ENCODE measurements at places on chromosomes 3 and 15.

DNA sequence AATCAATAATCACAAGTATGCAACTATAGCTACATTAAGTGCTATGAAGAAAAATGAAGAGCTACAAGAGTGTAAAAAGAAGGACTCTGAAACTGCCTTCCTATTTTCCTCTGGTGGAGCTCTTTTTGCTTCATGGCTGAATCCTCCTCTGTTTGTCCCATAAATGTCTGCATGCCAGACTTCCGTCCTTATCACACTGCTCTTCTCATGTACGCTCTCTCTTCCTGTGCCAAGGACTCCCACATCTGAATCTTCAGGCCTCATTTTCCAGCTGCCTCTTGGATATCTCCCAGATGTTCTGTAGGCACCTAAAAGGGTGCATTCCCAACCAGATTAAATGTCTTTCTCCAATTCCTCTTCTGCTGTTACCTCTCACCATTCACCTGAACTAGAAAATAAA lies 123.7 kb downstream of the MECOM start:
- no peak for DNase-seq

- DNase-seq, result no peak
These were observed 121.7 kb downstream of the EDEM1 start for GRCh38 chr3:5309171-5309570.

DNA sequence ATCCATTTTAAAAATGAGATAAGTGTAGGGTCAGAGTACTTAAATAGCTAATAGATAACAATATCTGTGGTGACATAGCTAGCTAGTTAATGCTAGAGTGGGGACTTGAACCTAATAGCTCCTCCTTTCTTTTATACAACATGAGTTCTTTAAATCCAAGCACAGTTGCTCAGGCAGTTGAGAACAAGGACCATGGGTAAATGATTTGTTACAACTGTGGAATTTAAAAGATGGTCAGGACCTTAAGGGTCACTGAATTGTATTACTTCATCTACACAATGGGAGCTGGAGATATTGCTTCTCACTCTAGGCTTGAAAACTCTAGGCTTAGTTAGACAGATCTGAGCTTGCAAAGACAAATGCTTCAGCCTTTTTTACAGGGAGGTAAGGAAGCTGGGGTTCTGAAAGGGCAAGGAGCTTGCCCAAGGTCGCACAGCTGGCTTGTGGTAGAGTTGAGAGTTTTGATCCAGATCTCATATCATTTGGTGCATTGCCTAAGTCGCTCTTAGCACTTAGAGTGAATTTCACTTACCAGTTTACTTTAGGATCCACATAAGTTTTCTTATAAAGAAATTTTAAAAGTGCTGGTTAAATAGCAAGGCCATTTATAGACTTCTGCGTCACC lies 90.2 kb downstream of the EDEM1 start:
- DNase-seq, result no peak

DNA sequence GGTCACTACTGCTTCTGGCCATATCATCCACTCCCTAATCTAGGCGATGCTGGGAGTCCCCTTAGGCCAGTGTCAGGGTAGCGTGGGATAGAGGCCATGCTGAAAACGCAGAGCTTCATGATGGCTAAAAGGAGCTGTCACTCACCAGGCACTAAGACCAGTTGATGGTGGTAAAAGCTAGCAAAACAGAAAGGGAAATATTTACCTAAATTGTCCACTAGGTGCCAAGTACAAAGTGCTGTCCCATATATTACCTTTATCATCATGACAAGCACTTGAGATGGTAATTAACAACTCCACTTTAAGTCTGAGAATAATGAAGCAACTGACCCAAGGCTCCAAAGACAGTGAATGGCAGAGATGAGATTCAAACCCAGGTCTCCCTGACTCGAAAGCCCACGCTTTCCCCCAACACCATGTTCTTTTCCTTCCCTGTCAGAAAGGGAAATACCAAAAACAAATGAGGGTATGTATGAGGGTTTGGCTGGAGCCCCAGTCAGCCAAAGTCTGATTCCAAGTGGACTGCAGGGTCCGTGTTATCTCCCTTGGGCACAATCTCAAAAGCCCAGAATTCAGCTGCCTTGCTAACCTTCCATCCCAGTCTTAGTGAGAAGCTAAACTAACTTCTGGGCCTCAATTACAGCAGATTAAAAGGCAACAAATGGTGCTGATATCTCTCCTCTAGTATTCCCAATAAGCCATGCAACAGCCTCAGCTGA lies 84.7 kb downstream of the RBPMS2 start:
- no peak for DNase-seq

GRCh38 chr15:69662645-69663000 lies 210.0 kb downstream of the RPLP1 start:
- DNase-seq, result no peak

DNA sequence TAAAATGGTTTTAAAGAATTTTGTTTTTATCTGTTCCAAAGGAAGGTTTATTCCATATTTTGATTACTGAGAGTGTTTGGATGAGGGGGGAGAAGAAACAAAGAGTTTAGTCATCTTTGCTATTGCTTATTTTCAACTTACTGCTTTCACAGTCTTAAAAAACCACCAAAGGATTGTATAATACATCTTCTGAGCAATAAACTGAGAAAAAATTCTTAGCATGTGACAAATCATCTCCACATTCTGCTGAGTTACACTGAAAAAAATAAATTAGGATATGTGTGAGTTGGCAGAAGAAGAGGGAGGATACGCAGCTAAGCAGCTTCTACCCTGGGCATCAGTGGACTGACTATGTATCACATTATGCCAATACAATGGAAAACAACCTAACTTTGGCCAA lies 23.2 kb upstream of the ACTC1 start:
- DNase-seq, result no peak

DNA sequence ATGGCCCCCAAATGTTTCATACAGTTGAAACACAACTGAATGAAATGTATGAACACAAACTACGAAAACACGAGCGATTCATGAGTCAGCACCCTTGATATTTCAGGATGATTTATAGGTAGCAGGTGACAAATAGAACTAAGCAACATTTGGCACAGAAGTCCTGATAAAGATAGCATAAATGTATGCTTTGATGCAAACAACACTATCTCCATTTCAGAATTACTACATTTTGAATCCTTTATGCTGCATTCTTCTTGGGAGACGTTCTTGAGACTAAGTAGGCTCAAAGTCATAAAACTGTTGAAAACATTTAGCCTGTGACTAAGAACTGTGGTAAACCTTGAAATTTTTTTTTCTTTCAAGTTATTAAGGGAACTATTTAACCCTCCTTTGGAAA lies 200.3 kb upstream of the ICE2 start:
- DNase-seq, result no peak

DNA sequence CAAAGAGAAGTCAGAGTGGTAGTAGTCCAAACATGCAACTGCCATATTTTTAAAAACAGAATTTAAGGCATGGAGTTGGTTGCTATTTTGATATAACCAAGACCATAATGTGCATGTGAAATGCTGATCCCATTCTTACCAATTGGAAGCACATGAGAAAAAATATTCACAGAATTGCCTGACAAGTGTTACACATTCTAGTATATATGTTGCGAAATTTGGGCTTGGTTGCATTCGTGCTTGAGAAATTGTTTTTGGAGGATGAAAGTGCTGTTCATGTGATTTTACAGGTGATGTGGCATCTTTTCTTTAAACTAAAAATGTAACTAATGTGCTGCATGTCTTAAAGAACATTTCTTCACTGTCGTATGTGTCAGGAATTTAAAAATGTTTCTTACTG lies 199.7 kb downstream of the CHL1 start:
- DNase-seq, result no peak

GRCh38 chr15:73017987-73018386 lies 34.3 kb upstream of the NEO1 start:
- DNase-seq, result no peak

- no peak for DNase-seq
These were observed 32.5 kb downstream of the DMXL2 start for GRCh38 chr15:51589881-51590568.

DNA sequence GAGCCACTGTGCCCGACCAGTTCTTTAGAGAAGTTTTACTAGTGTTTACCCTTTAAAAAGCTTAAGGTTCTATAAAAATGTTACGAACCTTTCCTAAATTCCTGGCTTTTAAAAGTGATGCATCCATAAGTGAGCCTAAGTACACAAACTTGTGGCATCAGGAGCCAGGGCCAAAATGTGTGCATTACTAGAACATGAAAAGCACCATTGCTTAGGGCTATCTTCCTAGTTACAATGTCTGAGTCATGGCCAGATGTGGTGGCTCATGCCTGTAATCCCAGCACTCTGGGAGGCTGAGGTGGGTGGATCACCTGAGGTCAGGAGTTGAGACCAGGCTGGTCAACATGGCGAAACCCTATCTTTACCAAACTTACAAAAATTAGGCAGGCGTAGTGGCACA lies 39.9 kb downstream of the LEO1 start:
- no peak for DNase-seq

GRCh38 chr15:33378866-33379480 lies 68.2 kb downstream of the RYR3 start:
- DNase-seq, result no peak

DNA sequence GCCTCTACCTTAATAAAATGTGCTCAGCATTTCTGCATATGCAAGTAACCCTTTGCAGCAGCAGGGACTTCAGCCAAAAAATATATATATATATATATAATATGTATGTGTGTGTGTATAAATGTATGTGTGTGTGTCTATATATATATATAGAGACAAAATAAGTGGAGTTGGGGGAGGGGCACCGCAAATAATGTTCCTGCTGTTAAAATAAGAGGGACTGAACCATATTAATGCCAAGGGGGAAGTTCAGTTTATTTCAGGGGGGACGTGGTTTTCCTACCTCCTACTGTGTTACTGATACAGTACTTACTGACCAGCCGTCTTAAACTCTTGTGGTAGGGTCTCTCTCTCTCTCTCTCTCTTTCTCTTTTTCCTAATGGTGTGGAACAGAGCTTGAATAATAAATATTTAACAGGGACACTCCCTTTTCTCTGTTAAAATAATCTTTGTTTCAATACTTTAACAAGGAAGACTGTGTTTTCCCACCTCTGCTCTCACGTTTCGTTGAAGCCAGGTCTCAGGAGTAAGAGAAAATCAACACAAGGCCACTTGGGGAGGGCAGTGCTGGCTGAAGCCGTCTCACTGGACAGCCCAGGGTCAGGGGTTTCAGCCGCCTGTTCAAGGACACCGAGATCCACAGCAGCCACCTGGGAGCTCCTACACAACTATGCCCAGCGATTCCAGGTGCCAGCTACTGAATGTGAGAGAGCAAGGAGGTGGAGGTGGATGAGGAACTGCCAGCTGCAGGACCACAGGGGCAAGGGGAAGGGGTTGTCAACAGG lies 42.8 kb upstream of the ADAMTSL3 start:
- no peak for DNase-seq

GRCh38 chr3:188296761-188297612 lies 143.0 kb downstream of the LPP start:
- DNase-seq, result no peak

DNA sequence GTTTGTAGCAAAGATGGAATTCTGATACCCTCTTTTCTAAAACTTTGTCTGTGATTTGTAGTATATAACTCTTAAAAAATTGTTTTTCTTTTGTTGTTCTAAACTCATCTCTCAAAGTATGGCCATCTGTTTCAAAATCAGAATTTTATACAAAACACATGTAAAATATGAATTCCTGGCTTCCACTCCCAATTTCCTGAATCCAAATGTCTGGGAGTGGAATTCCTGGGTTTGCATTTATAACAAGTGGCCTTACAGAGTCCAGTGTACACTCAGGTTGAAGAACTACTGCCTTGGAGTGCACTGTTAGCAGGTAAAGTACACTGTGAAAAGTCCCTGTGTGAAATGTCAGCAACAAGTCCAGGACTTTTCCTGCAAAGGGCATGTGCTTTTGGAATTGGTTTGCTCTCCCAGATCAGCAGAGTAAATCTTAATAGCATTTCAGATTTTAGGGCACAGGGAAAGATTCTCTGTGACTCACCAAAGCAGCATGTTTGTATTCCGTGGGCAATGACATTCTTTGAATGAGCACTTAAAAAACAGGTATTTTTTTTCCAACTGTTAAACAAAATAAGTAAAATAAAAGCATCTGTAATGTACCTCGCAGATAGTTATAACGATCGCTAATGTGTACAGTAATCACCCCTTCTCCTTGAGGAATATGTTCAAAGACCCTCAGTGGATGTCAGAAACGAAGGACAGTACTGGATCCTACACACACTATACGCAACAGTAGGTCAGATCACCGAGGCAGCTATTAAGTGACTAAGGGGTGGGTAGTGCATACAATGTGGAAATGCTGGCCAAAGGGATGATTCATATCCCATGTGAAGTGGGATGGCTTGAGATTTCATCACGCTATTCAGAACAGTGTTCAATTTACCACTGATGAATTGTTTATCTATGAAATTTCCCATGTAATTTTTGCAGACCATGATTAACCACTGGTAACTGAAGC lies 2.0 kb upstream of the CLDN16 start:
- no peak for DNase-seq

- DNase-seq, result no peak
These were observed 91.9 kb downstream of the NAALADL2 start for GRCh38 chr3:174951034-174951433.

GRCh38 chr3:180181387-180181786 lies 144.7 kb upstream of the PEX5L start:
- no peak for DNase-seq

DNA sequence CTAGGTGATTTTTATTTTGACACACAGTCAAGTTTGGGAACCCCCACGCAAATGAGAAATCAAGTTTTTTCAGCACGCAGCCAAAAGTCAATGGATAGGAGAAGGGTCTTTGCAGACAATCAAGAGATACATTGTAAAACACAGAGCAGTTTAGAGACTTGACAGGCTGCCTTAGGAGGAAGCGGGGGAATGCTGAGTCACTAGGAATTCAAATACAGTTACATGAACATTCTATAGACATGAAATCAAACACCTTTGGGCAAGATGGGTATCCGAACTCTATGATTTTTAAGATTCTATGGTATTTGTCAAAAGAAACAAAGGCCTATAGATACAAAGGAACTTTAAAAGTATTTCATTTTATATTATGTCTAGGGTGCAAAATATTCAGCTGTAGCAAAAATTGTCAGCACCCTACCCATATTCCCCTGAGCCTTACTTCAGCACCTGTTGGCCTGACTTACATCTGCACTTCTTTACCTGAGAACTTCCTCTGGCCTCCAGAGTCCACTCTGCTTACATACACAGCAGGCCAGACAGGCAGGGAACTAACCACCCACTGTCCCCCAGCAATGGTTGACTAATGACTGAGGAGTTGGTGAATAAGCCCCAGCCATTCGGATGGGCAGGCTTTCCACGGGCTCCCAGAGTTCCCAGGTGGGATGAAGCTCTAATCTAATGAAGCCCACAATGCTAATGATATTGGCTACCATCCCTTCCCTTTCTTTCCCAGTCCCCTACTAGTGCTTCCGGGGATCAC lies 289.3 kb upstream of the RORA start:
- DNase-seq, result no peak

- DNase-seq, result no peak
These were observed 5.1 kb downstream of the PPP1R2 start for GRCh38 chr3:195537995-195538394.

DNA sequence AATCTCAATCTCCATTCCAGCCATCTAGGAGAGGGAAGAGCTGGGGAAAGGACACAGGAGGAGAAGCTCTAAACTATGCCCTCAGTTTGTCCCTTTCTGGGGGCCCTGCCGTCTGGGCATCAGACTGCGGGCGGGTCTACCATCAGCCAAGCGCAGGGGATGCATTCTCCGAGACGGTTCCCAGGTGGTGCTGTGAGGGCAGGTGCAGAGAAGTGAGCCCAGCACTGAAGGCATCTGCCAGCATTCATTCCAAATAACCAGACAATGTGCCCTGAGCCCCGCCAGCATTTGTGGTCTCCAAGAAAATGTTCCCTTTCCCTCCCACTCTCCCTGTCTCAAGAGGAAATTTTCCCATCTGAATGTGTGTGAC lies 265.7 kb downstream of the XXYLT1 start:
- DNase-seq, result no peak
